ENCODE measurements at places on chromosomes 11 and 22.

DNA sequence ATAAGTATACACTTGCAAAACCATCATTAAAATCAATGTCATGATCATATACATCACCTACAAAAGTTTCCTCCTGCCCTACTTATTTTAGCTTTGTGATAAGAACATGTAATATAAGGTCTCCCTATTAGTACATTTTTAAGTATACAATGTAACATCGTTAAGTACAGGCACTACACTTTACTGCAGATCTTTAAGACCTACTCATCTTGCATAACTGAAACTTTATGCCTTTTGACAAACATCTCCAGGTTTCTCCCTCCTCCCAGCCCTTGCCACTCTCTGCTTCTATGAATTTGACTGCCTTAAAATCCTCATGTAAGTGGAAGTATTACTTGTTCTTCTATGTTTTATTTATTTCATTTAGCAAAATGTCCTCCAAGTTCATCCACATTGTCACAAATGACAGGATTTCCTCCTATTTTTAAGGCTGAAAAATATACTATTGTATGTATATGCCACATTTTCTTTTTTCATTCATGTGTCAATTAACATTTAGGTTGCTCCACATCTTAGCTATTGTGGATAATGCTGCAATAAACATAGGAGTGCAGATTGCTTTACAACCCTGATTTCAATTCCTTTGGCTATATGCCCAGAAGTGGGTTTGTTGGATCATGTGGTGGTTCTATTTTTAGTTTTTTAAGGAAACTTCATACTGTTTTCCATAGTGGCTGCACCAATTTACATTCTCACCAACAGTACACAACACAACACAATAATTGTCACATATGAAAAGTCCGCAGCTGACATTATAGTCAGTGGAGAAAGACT lies 471.1 kb upstream of the ANO3 start:
- no peak overlapping the region for H3K4me3 ChIP-seq
- H3K27me3 ChIP-seq: no peaks in the 10 kb centered on the region
- H3K36me3 ChIP-seq: no peaks in the 10 kb centered on the region
- no peak for DNase-seq
- no peak overlapping the region for H3K27ac ChIP-seq
- no peaks in the 10 kb centered on the region for H3K4me1 ChIP-seq

- no peak overlapping the region for H3K27ac ChIP-seq
- no peaks in the 10 kb centered on the region for H3K27me3 ChIP-seq
- no peak for DNase-seq
- no peaks in the 10 kb centered on the region for H3K36me3 ChIP-seq
- no peaks in the 10 kb centered on the region for H3K4me1 ChIP-seq
These were observed 7.1 kb upstream of the MN1 start for GRCh38 chr22:27808451-27809225.

GRCh38 chr11:78612721-78613377 lies 38.2 kb upstream of the NARS2 start:
- DNase-seq: no peak
- no peak overlapping the region for H3K4me3 ChIP-seq
- no peak overlapping the region for H3K27ac ChIP-seq
- no peaks in the 10 kb centered on the region for H3K4me1 ChIP-seq

DNA sequence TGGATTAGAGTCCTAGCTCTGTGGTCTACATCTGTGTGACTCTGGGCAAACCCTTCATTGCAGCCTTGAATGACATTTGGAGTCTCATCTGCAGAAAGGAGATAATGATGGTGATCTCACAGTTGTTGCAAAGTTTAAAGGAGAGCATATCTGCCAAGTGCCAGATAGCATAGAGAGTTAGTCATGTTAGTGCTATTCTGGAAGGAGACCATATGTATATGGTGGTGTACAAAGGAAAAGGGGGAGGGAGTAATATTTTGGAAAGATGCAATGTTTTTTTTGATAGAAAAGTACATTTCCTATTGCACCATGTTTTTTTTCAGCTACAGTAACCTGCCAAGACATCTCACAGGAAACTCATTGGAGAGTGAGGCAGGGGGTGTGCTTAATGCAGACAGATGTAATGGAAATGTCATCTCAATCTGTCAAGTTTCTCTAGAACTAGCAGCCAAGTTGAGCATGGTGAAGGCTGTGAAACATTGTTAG lies 92.1 kb upstream of the NARS2 start:
- DNase-seq: no peak
- H3K4me3 ChIP-seq: no peak overlapping the region
- no peaks in the 10 kb centered on the region for H3K4me1 ChIP-seq
- no peaks in the 10 kb centered on the region for H3K27me3 ChIP-seq
